Sigmoid colon (tissue), 7 donors: ENCODE measurements at places on chromosomes 16 and 17. TPM values are rescaled to one million over a fixed set of nuclear protein-coding genes. Genes with fewer than 3 reads are reported as not detected.

DNA sequence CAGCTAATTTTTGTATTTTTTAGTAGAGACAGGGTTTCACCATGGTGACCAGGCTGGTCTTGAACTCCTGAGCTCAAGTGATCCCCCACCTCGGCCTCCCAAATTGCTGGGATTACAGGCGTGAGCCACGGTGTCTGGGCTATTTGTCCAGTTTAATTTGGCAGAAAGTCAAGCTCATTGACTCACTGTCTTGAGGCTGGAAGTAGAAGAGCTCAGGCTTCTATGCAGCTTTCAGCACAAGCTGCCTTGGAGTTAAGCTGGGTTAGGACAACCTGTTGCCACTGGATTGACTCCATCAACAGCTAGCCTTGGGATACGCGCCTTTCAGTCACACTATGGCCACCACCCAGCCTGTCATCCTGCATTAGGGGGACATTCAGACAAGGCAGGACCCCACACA, 76.2 kb upstream of the DNAH17 start:
- DNase-seq = peak; percentile 17

DNA sequence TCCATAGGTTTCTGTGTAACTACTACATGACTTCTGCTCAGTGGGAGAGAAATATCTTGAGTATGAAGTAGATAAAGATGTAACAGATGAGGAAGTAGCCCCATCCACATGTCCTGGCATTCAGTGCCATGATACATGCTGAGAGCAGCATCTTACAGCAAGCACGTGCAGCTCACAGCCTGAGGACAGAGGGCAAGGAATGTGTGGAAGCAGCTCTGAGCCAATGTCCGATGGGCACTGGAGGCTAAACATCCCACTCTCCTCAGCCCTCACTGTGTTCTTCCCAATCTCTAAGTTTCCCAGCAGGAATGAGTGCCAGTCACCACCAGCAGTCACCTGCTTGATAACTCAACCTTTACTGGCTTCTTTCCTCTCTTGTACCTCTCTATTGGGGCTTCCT, 40.4 kb downstream of the CFDP1 start:
- DNase-seq = no peak

GRCh38 chr16:57462978-57463362, 491 bp downstream of the POLR2C start:
- DNase-seq = no peak

GRCh38 chr17:6870841-6871240, 39.3 kb upstream of the TEKT1 start:
- no peak for DNase-seq

DNA sequence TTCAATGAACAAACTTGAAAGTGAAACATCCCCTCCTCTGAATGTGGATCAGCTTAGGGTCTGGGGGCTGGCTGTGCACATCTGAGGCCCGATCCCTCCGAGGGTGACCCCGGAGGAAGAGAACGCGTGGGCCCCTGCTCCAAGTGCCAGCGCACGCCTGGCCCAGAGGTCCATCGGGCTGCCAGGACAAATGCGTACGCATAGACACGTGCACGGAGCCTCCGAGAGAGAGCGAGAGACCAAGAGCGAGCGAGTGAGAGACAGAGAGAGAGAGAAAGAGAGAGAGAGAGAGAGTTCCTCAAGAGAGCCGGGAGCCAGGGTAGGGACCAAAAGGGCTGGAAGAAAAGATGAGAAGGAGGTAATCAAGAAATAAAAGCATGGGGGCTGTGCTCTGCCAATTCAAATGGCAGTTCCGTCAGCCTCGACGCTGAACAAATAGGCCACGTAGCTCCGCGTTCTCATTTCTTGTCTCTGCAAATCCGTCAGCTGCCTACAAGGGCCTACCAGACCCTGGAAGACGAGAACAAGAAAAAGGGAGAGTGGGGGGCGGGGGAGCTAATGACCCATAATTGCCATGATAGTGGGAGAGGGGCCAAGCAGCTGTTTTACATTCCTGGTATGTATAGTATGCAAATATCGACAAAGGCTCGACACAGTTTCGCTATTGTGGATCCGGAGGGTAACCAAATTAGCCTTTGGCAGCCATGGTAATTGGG, 435.3 kb upstream of the ZFHX3 start:
- no peak for DNase-seq

GRCh38 chr17:29734640-29735039, 111.9 kb upstream of the CORO6 start:
- no peak for DNase-seq

GRCh38 chr17:49218941-49219913, 8.7 kb downstream of the ABI3 start:
- no peak for DNase-seq

DNA sequence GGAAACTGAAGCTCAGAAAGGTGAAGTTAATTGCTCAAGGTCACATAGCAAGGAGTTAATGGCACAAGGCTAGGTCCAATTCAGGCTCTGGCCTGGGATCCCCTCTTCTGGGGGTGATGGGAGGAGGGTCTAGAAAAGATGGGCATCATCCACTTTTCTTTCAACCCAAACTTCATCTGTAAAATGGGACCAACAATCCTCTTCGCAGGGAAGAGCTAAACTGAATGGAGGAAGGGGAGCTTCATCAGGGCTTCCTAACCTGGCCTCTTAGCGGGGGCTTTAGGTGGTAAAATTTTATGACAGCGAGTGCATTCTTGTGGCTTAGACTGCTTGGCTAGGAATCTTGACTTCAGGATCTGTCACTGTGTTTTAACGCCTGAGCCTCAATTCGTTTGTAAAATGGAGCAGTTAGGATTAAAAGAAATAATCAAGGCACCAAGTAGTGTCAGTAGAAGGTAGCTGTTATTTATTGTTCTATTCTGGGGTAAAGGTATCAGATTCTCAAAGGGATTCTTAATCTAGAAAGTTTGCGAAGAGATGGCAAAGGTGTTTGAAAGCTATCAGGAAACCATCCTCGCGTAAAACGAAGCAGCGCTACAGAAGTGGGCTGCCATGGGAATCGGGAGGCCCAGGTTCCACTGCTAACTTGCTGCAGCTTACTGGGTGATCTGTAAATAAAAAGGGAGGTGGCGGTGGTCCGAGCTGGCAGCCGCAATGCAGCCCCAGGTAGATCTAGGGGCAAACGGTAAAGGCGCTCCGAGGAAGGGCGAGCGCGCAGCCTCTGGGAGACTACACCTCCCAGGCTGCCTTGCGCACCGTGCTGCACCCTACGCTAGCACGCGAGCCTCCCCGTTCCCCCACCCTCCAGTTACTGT, 1.5 kb upstream of the SRCAP start:
- peak; percentile 99 for DNase-seq

GRCh38 chr17:44219616-44220212, at the start of gene UBTF:
Gene UBTF, minus strand, starts transcription at chr17:44219675. Its CDS starts 1,446 bp downstream, at chr17:44218229.
- DNase-seq = peak; percentile 86

GRCh38 chr17:69728816-69729215, 314.3 kb downstream of the MAP2K6 start:
- DNase-seq = no peak

- DNase-seq = peak; percentile 96
Measured at GRCh38 chr16:2467528-2468232, 3.4 kb upstream of the NTN3 start.

DNA sequence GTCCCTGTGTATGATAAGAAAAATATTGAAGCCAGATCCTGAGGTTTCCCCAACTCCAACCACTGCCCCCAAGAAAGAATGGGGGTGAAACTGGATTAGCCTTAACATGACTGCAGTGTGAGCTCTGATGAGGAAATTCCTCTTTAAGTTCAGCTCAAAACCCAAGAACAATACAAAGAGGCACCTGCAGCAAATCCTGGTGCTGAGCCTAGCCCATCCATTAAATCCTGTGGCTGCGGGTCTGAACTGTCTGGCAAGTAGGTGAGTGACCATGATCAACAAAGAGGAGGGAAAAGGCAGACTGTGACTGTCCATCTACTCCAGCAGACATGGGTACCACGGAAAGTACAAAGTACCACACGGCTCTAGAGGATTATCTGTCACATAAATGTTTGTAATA, 64.2 kb downstream of the CREBBP start:
- DNase-seq = no peak

- DNase-seq = no peak
Measured at GRCh38 chr17:44629314-44629713, 27.0 kb upstream of the MEIOC start.

DNA sequence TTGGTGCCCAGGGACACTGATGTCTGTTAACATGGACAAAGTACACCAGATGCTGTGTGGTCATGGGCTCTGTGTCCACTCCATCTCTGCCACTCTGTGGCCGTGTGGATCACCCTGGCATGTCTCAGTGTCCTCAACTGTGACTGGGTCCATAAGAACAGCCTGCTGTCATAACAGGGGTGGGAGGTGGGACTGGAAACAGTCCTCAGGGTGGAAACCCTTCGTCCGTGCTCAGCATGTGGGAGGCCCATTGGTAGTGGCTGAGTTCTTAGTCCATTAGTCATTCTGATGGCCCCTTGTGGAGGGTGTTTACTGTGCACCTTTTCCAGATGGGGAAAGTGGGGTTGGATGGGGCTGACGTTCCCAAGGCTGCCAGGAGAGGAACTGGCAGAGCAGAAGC, 12.8 kb downstream of the FLYWCH2 start:
- DNase-seq = no peak

GRCh38 chr16:21218153-21218552, 6.8 kb upstream of the ZP2 start:
- no peak for DNase-seq

- no peak for DNase-seq
Measured at GRCh38 chr17:14320734-14321475, 20.0 kb downstream of the HS3ST3B1 start.

KRT15 gene
- not detected for total RNA-seq

EARS2 gene
- 14.3 TPM for total RNA-seq

KLHL10 gene
- total RNA-seq = 3.9 TPM

PNPO gene
- 14.3 TPM for total RNA-seq

PLEKHH3 gene
- 17.8 TPM for total RNA-seq

ZFP1 gene
- 17.5 TPM for total RNA-seq

TBC1D3K gene
- not detected for total RNA-seq
